Stimulated activated CD8-positive, alpha-beta memory T cell treated with anti-CD3 and anti-CD28 coated beads, Interleukin-4, amount 100 ng/mL, for 4 hours (primary cell): ENCODE measurements at places on chromosomes 11 and 22.

DNA sequence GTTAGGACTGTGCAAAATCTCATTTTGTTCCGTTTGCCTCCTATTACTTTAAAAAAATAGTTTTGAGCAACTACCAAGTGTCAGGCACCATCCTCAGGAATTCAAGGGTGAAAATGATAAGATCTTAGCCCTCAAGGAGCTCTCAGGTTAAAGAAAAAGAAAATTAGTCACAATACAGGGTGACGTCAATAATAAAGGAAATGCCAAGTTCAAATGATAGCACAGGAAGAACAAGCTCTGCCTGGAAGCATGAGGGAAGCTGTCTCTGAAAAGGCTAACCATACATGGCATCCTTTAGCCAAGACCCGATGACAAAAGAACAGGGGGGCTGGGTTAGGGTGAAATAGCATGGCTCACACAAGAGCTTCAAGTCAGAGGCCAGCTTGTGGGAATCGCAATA lies 11.1 kb upstream of the MPZL2 start:
- no peak for DNase-seq

DNA sequence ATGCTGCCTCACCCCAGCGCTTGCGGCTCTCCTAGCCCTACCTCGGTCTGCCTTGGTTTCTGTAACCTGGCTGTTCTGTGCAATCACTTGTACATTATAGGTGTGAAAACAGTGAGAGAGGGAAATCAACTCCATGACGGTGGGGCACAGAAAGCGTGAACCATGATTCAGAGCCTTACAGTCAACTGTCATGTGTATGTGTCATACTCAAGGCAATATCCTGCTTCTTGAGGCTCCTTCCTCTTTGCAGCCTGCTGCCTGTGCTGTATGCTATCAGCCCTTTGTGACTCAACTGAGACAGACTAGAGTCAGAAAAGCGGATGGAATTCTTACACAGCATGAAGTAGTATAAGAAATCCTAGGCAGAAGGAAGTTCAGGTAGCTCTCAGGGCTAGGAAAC lies 2.1 kb downstream of the NRIP3 start:
- DNase-seq = peak; percentile 7

- no peak for DNase-seq
These were observed 151.3 kb downstream of the SHANK2 start for GRCh38 chr11:71101046-71101445.

- no peak for DNase-seq
These were observed 1.6 kb downstream of the CD81 start for GRCh38 chr11:2378527-2379210.

DNA sequence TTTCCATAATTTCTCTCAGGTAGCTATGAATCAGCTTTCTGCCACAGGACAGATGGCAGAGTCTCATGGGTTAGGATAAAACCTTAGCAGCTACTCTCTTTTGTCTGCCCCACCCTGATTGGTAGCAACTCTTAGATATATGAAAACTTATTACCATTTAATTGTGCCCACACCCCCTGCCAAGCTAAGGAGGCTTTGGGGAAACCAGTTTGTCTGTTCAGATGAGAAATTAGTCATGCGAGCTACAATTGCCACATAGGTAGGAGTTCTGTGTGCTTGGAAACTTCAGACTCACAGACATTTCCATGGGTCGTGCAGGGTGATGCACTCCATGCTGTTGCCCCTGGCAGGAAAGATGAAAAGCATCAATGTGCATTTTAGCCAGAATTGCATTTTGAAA lies 39.9 kb downstream of the CD44 start:
- no peak for DNase-seq

- no peak for DNase-seq
These were observed 32.7 kb downstream of the THOC5 start for GRCh38 chr22:29520851-29521250.

DNA sequence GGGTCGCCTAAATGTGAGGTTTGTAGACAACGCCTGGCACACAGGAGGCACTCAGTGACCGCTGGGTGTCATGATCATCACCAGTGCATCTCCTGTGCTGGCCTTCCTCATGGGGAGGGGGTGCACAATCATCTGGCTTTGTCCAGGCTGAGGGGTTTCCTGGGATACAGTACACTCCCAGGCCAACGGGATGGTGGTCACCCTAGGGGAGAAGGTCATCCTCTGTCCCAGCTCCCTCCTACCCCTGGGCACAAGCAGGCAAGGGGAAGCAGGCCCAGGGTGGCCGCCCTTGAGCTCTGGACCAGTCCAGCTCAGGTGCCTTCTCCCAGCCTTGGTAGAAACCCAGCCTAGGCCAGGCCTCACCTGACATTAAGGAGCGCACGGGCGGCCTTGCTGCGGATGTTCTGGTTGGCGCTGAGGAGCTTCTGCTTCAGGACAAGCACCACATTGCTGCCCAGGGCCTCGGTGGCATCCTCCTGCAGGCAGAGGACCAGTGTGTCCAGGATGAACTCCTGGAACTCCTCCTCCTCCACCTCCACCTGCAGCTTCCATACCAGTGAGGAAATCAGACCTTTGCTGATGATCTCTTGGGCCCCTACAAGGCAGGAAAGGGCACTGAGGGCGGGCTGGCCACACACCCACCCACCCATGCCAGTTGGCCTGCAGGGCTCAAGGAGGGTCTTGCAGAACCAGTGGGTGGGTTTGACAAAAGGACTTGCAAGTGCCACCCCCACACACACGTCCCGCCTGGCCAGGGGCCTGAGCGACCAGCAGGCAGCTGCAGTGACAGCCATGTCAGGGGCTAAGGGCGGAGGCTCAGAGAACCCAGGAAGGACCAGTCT lies 6.6 kb upstream of the GNAZ start:
- DNase-seq = no peak

DNA sequence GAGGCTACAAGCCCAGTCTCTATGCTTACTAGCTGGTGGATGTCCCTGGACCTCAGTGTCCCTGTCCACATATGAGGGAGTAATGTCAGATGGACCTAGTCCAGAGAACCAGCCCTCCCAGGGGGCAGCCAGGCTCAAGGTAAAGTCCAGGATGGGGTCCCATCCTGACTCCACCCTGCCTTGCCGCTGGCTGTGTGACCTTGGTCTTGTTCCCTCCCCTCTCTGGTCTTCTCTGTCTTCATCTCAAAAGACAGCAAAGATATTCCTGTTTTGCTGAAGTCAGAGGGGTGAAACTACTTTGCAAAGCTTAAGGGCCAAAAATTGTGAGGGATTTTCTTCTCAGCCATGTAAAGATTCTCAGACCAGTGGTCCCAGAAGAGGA lies 9.2 kb upstream of the C11orf96 start:
- no peak for DNase-seq

DNA sequence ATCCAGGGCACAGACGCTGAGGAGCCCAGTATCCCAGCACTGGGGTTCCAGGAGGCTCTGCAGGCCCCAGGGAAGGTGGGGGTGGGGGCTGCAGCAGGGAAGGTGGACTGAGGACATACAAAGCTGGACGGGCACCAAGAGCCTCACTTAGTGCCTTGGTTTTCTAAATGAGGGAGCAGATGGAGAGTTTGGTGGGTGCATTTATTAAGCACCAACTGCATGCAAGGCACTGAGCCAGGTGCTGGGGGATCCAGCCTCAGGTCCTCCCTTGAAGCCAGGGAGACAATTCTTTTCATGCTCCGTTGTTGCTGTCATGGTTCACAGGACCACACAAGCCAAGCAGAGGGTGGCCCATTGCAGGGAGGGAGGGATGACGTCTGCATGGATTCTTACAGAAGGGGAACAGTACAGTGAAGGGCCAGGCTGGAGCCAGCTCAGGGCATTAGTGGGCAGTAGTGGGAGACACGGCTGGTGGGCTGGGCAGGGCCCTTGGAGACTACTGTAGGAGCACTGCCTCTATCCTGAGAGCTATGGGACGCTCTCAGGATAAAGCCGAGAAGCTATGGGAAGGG lies 65.0 kb downstream of the MACROD1 start:
- DNase-seq = no peak

- no peak for DNase-seq
These were observed 45.6 kb downstream of the SMCO4 start for GRCh38 chr11:93497596-93497995.

DNA sequence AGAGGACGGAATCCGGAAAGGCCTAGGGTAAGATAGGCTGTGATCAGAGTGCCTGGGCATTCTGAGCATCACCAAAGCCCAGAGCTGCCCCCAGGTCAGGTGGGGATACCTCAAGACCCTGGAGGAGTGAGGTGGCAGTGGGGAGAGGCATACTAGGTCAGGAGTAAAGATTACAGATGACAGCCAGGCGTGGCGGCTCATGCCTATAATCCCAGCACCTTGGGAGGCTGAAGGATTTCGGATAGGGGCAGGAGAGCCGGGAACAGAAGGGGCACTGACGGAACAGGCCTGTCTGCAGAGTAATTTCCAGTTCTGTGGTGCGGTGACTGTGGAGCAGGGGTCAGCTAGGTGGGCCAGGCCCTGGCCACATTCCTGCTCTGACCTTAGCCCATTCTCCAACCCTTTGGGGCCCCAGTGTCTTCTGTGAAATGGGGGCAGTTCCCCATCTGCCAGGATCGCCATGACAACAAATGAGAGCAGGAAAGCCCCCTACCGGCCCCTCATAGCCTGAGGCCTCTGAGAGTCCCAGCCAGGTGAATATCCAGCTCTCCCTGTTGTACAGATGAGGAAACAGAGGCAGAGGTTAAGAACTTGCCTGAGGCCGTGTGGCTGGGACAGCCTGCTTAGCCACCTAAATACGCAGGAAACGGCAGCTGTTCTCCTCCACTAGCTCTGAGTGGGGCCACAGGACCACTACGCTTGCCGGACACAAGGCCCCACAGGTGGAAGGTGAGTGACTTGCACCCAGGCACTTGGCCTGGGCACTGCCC lies 9.2 kb downstream of the BAD start:
- no peak for DNase-seq

GRCh38 chr11:33438301-33438700 lies 181.1 kb downstream of the HIPK3 start:
- no peak for DNase-seq

DNA sequence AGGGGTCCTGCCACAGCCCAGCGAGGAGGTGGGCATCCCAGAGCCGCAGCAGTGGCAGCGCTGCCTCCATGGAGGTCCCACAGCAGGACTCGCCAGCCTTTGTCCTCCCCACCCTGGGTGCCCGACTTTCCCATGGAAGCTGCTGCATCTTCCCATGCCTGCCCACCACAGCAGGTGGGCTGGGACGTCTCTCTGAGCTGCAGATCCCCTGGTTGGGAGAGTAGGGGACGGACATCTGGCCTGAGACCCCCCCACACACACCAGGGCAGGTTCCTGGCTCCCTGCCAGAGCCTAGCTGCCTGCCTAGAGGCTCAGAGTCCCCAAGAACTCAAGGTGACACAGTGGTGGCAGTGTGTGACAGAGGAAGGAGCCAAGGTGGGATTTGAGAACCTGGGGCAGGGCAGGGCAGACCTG lies 21.5 kb upstream of the PRR5 start:
- DNase-seq = no peak

GRCh38 chr11:19577391-19577975 lies 135.2 kb upstream of the NAV2 start:
- no peak for DNase-seq

GRCh38 chr11:31619980-31620379 lies 110.4 kb downstream of the ELP4 start:
- DNase-seq = no peak

DNA sequence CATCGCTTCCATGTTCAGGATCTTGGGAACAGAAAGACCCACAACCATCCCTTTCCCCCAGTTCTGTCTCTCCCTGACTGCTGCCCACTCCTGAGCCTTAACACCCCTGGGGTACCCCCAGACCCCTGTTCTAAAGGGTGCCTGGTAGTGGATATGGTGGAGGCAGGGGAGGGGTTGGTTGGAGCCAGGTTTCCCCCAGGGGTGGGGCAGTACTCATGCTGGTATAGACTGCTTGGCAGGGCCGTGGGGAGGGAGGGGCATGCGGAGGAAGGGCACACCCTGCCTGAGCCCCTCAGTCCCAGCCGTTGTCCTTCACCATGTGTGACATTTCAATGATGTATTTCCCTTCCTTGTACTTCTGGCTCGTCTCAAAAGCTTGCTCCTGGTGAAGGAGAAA lies 4.0 kb downstream of the YPEL4 start:
- DNase-seq = no peak

- DNase-seq = no peak
These were observed 16.4 kb downstream of the CLTCL1 start for GRCh38 chr22:19275104-19275503.

DNA sequence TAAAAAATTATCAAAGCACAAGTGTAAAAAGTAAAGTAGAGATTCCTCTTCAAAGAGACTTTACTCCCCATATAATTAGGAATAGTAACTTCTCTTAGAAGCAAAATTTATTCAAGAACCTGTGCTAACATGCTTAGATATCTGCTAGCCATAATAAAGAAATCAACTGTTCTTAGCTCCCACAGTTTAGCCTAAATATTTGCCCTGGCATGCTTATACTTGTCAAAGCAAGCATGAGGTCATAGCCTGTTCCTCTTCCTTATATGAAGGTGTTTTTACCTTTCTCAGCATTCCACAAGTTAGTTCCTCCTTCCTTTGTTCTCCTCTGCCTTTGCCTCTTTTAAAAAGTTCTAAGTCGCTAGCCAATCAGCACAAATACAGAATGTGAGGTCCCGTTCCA lies 30.3 kb downstream of the RIC3 start:
- no peak for DNase-seq

GRCh38 chr11:33021501-33021900 lies 5.8 kb downstream of the DEPDC7 start:
- no peak for DNase-seq

- DNase-seq = no peak
These were observed 106.8 kb upstream of the ALX4 start for GRCh38 chr11:44416776-44417175.

GRCh38 chr11:113408206-113408605 lies 20.6 kb downstream of the ANKK1 start:
- no peak for DNase-seq

DNA sequence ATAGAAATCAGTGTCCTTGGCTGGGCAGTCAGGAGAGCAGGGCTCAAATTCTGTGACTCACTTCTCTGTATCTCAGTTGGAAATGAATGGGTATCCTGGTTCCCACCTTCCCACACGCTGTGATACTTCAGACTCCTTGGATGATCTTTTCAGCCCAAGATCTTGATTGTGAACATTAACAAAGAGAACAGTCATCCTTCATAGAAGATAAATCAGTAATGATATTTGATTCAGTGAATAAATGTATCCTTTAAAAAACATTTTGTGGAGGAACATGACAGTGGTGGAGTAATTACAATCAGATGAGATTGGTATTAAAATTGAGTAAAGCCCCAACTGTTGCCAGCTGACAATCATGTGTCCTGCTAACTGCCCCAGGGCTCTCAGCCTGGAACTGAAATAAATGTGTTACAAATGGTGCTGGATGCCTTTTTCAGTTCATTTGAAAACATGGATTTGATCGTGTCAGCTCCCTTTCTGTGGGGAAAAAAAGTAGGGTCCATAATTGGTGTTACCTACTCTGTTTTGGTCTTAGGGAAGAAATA lies 72.9 kb upstream of the OR5AN1 start:
- DNase-seq = no peak

DNA sequence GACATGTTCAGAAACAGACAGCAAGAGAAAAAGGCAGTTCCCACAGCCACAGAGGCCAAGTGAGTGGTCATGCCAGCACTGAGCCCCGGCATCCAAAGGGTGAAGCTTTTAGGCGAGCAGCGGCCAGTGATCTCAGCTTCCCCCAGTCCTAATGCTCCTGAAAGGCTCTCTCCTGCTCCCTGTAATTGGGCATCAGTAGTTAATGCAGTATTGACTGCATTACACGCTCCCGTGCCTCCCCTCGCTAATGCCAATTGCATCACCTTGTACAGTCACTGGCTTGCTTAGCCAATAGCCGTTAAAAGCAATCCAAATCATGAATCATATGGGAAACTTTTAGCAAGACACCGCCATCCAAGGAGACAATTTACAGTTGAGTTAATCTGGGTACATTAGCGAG lies 4.9 kb downstream of the LMO1 start:
- DNase-seq = no peak

- no peak for DNase-seq
These were observed 264.4 kb downstream of the CTTN start for GRCh38 chr11:70662691-70663098.
